ENCODE measurements at places on chromosomes 13 and 19.
A peak's percentile ranks its signal among the peaks of the same experiment; 100 is the strongest.

- no peak for DNase-seq
These were observed 1952.0 kb upstream of the PCDH20 start for GRCh38 chr13:63367522-63368198.

- no peak for DNase-seq
These were observed 489.6 kb upstream of the MIR17HG start for GRCh38 chr13:90857921-90858320.

- DNase-seq, result no peak
These were observed 73.2 kb upstream of the CACNA1A start for GRCh38 chr19:13579388-13580060.

- DNase-seq, result no peak
These were observed 97.4 kb downstream of the FREM2 start for GRCh38 chr13:38784036-38784880.

GRCh38 chr19:5154129-5154798 lies 185.4 kb downstream of the KDM4B start:
- DNase-seq, result peak; percentile 64

DNA sequence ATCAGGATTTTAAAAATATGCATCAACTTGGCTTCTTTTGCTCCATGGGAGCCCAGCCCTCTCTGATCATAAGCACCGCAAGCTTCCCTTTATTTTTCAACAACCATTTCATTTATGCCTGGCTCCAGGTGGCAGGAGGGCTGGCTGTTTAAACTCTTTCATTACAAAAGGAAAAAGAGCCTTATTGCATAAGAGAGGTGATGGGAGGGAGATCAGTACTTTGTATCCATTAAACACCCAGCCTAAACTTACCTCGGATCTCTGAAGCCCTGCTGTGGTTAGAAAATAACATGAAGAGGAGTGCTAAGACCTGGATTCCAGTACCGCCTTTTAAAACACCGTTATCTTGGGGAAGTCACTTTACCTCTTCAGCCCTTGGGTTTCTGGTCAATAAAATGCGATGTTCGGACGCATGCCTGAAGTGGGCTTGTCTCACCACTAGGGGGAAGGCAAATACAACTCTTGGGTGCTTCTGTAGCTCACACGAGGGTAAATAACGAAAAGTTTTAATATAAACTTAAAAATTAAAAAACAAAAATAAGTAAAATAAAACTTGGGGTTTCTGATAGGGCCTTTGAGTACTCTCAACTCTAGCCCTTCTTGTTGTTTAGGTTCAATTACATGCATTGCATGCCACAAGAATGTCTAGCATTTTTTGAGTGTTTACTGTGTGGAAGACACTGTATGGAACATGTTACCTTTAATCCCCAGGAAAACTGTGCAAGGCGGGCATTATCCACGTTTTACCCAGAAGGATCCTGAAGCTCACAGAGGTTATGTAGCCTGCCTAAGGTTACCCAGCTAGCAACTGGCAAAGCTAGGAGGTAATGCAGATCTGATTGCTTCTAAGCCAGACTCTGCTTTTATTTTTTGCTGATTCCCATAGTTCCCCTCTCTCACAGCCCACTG lies 240.3 kb downstream of the LMO7 start:
- DNase-seq, result peak; percentile 83

GRCh38 chr13:111920306-111920931 lies 146.5 kb upstream of the SOX1 start:
- no peak for DNase-seq

DNA sequence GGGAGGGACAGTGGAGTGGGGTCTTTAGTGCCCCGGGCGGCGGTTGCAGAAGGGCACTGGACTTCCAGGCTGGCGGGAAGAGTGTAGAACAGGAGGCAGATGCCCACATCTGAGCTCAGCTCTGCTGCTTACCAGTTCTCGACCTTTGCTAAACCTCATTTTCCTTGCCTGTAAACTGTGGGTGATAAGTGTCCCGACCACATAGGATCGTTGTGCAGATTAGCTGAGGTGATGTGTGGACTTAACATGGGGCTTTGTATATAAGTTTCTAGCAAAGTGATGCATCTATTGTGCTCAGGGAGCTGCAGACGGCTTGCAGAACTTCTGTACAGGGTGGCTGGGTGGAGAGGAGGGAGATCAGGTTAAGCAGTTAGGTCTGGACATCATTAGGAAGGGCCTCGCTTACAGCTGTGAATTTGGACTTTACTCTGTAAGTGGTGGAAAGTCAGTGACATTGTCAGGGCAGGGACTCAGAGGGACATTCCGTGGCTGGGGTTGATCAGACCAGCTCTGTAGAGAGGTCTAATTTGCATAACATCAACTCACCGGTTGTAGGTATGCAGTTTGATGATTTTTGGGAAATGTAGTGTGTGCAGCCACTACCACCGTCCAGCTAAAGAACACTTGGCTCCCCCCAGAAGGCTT lies 70.0 kb downstream of the SPATA13 start:
- DNase-seq, result no peak

Data from ELF-1 (cell line).